NCI-H774 (cell line): ENCODE measurements at places on chromosomes 7 and 10.
A peak's percentile ranks its signal among the peaks of the same experiment; 100 is the strongest.

- no peak for DNase-seq
These were observed 6.4 kb downstream of the HEPACAM2 start for GRCh38 chr7:93219868-93220267.

DNA sequence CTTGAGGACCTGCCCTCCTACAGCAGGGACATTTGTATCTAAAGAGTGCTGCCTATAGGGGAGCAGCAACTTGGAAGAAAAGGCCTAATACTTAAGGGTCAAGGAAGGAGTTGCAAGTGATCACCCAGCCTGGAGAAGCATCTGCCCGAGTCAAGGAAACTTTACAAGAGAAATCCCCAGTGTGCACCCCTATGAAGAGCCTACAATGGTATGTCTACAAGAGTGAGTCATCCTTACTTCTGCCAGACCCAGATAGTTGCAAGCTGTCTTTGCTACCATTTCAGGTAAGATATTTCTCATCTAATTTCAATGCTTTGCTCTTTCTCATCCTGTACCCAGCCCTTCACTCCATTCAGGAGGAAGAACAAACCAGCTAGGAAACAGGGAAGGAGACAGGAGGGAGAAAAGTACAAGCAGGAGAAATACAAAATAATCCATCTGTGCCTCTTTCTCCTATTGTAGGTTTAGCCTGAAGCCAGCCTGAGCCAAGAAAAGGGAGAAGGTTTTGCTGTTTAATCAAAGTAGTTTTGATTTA lies 34.4 kb upstream of the AGR3 start:
- DNase-seq = no peak

DNA sequence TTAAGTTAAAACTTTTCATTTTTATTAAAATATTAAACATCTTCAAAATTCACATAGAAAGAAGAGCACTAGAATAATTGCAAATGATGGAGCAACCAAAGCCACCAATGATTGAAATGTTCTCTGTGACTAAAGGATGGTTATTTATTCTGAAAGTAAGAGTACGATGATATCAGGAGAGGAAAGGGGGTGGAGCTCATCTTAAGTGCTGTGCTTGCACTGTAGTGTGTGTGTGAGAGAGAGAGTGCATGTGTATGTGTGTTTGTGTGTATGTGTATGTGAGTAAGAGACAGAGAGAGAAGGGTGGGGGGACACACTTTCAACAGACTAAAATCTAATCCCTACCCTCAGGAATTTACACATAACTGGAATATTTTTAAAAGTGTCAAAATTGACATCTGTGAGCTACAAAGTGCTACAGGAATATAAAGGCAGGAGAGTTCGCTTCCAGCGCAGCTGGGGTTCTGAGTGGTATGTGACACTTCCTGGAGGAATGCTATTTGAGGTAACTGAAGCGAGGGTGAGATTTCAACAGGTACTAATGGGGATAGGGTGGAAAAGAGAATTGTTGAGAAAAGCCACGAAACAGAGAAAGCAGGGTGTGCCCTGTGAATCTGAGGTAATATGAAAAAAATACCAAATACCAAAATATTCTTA lies 57.2 kb upstream of the SMNDC1 start:
- DNase-seq = no peak

GRCh38 chr7:158695726-158696452 lies 8.7 kb downstream of the NCAPG2 start:
- no peak for DNase-seq

- peak; percentile 38 for DNase-seq
These were observed 59.2 kb upstream of the MYL10 start for GRCh38 chr7:101688183-101688831.

GRCh38 chr7:84529480-84530205 lies 335.1 kb upstream of the SEMA3A start:
- no peak for DNase-seq

- DNase-seq = no peak
These were observed 70.1 kb downstream of the RNF216 start for GRCh38 chr7:5711409-5711808.

DNA sequence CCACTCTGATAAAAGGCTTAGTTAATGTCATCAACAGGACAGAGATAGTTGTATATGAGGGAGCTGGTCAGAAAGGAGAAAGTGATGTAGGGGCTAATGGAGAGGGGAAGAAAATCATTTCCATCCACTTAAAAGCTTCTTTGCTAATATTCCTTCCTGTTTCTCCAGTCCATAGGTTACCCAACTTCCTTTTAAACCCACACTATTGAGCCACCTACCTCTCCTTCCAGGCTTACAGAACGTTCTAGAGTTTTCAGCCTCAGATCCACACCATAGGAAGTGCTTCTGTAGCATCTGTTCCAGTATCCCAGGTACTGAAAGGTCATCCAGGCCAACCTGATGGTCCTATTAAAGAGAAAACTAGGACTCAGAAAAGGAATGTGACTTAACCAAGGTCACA lies 28.2 kb downstream of the STRIP2 start:
- DNase-seq = no peak

DNA sequence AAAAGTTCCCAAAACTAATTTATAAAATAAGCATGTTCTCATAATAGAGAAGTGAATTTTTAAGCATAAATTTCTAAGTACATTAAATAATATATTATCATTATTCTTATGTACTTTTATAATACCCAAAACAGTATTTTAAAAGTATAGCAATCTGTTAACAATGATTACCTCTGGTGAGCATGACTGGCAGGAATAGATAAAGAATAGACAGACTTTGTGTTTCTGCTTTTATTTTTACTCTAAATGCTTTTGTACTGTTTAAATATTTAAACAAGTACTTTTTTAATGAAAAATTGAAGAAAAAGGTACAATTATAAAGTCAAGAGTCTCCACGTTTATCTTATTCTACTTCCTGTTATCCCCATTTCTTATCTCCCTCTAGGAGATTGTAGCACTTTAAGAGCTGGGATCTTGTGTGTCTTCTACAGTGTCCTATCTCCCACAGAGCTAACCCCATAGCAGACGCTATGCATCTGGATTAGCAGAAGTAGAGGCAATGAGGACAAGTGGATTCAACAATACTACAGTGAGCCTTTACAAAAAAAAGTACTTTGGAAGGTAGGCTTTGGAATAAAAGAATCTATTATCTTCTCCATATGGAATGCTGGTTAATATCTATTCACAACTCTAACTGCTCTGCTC lies 42.9 kb downstream of the IDE start:
- no peak for DNase-seq
